NCI-H82 (cell line): ENCODE measurements at places on chromosomes 12 and 14.

DNA sequence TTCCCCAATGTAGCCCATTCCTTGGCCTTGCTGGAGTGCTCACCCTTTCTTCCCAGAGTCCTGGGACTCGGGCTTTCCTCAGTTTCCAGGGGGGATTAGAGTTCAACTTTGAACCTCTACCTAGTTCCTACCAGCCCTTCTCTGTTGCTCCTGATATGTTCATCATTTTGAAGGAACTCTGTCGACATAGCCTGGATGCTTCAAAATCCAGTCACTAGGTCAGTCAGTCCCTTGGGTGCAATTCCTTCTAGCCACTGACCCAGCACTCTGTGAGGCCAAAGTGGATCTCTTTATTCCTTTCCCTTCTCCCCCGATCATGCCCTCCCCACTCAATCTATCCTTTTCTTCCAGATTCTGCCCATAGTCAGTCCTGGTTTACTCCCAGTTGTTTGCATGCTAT, 72.3 kb upstream of the TMCC3 start:
- no peak for DNase-seq

- DNase-seq: peak; percentile 100
Observed at GRCh38 chr14:21913759-21914158, 240.1 kb upstream of the OR4E1 start.

DNA sequence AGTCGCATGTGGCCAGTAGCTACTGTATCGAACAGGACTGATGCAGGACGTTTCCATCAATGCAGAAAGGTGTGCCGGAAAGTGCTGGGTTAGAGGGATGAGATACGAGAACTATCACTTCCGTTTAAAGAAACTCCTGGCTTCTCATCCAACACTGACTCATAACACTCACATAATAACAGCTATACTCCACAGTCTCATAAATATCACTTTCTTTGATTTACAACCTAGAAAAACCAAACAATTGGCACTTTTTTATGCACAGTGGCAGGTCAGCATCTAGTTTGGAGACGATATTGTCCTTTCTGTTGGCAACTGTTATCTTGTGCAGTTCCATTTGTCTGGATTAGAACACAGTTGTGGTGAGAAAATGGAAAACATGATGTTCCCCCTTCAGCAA, 43.4 kb downstream of the SLC25A21 start:
- DNase-seq: no peak

- no peak for DNase-seq
Observed at GRCh38 chr14:68800390-68800789, 7.5 kb upstream of the ZFP36L1 start.

DNA sequence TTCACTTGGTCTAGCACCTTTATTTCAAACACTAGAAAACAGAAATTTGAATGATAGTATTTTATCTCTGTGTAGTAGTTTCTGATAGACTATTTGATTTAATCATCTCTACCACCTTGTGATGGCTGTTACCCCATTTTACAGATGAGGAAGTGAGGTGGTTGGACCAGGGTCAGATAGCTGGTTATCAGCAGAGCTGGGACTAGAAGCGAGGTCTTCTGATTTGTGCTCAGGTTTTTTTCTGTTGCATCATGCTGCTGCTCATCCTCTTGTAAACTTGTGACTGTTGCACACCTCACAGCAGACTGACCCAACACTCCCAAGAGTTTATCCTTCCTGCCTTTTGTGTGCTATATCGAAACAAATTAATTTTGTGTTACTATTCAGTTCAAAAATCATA, 10.1 kb upstream of the MANSC4 start:
- no peak for DNase-seq

GRCh38 chr12:132465269-132466190, 24.4 kb upstream of the FBRSL1 start:
- peak; percentile 100 for DNase-seq

DNA sequence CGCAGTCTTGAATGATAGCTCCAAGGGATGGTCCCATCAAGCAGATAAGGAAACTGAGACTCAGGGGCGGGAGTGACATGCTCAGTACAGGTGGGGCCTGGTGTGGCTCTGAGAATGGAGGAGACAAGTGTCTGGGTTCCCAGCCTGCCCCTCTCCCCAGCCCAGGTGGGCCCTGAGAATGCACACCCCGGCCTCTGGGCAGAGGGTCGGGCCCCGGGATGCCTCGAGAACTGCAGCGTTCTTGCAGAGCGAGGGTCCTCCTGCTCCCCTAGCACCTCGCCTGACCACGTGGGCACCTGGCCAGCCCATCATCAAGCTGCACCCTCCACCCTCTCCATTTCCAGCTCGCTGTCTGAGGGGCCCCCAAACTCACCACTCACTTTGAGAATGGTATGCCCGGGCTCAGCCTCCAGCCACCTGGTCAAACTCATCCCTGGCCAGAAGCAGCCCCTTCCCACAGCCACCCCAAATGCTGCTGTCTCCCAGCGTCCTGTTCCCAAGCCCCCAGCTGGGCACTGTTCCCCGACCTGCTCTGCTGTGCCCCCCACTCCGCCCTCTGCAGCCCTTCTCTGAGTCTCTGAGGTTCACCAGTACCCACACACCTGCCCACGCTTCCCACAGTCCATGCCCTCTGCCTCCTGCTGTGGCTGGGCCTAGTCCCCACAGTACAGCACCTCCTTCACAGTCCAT, 44.3 kb downstream of the CYP46A1 start:
- DNase-seq: no peak

DNA sequence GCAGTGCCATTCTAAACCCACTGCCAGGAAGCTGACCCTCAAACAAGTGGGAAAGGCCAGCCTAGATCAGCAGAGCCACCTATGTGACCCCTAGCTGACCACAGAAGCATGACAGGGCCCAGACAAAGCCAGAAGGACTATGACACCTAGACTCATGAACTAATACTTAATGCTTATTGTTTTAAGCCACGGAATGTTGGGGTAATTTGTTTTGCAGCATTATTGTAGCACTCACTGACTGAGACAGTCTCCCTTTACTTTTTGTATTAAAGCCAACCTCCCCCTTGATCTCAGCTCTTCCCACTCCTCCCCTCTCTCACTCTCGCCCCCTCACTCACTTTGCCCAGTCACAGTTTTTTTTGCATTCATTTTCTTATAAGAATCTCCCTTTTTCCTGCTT, 186.4 kb downstream of the RBM19 start:
- DNase-seq: no peak

DNA sequence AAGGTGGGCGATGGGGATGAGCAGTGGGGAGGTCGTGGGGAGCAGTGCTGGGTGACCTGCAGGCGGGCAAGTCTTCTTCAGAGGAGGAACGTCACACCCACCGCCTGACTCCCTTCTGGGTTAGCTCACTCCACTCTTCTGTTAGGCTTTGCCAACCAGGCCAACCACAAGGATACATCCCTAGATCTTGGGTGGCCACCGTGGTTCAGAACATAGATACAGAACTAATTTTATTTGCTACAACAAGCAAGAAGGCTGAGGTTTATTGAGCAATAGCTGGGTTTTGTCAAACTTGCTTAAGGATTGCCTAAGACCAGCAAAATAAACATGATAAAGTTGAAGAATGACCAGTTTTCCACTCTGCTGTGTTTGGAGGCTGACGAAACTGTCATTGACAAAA, 109.4 kb downstream of the DACT1 start:
- no peak for DNase-seq

- DNase-seq: no peak
Observed at GRCh38 chr12:26293612-26294011, 98.2 kb downstream of the SSPN start.
